D721Med (cell line): ENCODE measurements at places on chromosomes 2 and 18.

DNA sequence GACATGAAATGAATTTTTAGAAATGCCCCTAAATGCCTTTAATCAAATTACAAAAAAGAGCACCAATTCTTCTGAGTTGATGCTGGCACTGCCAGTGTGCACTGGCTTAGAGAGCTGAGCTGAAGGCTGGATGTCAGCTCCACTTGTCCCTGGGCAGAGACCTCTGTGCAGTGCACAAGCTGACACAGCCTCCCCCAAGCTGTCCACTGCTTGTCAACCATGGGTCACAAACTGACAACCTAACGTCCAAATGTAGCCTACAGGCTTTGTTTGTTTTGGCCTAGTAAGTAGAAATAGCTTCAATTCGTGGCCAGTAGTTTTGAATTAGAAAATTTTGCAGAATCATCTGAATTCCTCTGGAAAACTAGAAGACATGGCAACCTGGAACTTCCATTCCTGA lies 605.6 kb downstream of the DCC start:
- DNase-seq: no peak

DNA sequence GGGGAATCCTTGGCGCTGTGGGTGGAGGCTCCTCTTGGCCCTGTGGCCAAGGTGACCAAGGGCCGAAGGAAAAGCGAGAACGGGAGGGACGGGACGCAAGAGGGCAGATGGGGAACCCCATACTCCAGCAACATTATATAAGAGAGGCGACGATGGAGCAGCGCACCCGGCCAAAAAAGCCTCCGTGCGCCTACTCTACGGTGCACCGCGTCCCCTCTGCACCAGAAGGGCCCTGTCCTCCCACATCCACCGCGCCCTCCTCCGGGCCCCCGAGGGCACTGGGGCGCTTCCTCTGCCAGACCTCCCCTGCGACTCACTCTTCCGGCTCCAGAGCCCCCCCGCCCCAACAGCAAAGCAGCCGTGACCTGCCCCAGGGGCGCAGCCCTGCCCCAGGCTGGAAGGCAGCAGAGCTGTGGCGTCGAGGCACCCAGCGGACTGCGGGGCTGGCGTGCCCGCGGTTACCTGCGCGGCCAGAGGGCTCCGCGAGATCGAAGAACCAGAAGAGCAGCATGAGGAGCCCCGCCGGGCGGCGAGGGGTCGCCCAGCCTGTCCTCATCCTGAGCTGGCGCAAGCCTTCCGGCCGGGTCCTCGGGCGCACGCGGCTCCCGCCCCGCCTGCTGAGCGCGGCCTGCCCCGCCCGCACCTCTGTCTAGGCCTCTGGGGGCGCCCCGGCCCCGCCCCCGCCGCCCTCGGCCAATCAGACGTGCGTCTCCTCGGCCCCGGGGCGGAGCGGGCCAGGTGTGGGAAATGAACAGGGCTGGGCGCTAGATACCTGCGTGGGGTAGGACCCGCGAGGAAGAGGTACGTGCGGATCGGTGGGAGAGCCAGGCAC lies 106.3 kb upstream of the CD302 start:
- DNase-seq: no peak

DNA sequence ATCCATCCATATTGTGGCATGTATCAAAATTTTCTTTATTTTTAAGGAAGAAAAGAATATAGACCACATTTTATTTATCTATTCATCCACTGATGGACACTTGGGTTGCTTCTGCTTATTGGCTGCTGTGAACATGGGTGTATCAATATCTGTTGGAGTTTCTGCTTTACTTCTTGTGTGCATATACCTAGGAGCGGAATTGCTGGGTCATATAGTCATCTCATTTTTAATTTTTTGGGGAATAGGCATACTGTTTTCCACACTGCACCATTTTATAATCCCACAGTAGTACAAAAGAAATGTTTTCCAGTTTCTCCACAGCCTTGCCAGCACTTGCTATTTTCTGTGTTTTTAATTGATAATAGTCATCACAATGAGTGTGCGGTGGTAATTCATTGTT lies 197.2 kb downstream of the ACKR3 start:
- DNase-seq: no peak

- DNase-seq: no peak
Measured at GRCh38 chr2:25887624-25888242, 9.4 kb upstream of the ASXL2 start.

DNA sequence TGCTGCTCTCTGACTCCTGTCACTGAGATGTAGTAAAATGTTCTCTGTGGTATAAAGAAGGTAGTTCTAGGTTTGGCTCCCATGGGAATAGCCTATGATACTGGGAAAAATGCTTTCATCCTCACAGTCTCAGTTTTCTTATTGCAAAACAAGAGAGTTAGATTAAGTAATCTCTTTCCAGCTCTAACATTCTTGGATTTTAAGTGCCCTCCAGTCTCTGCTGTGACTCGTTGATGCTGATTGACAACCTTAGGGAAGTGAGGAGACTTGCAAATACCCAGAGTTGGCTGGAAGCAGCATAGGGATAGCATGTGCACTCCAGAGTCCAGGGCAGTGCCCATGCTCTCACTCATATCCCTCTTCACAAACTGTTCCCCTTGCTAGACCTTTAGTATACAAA lies 534.9 kb downstream of the SLC4A3 start:
- DNase-seq: no peak

- no peak for DNase-seq
Measured at GRCh38 chr2:176482107-176482506, 212.9 kb downstream of the MTX2 start.

DNA sequence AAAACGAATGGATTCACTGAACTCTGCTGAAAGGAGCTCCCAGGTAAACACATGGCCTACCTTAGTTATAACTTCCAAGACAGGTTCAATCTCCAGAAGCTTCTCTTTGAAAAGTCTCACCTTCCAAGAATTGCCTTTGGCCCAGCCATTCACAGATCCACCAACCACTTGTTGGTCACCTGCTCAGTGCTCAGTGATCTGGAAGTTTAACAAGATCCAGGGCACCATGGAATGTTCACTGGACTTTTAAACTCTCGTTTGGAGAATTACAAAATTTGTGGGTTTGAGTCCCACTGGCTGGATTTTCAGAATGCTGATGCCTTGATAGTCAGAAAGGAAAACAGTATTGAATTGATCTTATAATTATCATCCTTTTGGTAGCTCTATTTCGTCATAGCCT lies 9.4 kb downstream of the GPR39 start:
- no peak for DNase-seq

DNA sequence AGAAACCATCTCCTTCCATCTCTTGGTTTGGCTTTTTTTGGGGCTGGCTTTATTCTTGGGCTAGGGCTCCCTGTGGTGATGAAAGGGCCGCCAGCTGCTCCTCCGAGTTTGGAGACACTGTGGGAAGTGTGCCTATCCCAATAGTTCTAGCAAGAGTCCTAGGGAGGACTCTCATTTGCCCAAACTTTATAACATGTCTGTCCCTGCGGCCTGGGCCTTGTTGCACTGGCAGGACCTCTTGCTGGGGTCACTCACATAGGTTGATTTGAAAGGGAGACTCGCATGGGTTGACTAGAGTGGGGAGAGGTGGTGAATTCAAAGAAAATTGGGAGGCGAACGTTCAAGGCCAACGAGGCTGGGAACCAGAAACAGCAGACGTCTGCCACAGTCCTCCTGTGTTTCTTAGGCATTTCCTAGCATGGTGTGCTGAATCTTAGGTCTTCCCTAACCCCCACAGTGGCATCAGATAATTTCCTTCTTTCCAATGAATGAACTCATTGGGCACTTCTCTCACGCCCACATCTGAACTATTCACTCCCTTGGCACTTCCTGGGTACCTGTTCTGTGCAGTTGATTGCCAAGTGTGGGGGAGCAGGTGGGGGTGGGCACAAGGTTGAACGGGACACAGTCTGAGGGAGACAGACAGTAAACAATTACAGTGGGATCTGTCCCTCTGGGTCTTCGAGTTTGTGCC lies 26.8 kb downstream of the NIFK start:
- no peak for DNase-seq

DNA sequence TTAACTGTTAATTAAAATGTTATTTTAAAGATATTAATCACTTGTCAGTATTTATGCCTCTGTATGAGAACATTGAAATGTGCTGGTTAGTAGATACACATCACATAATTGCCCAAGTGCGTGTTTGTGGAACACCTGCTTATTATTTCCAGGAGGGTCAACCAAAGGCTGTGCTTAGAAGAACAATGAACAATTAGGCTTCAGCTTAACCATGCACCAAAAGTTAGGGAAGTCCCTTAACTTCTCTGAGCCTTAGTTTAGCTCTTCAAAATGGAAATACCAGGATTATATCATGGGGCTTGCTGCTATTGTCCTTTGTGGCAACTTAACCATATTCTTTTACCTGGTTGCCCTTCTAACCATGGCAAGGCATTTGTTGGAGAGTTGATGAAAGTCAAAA lies 43.0 kb upstream of the PLA2R1 start:
- no peak for DNase-seq

DNA sequence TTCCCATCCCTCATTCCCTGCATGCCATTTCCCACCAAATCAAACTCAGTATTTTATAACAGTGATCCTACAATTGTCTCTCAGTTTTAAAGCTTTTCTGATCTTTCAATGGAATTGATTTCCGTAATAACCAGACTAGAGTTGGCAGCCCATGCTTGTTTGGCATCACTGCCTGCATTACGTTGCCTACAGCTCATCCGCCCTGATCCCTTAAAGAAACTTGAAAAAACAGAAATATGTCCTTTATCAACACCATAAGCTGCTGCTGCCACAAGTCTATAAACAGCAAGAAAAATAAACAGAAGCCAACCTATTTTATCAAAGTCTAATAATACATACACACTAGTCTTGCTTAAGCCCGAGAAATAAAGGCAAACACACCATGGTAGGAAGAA lies 331.0 kb downstream of the METTL4 start:
- no peak for DNase-seq

DNA sequence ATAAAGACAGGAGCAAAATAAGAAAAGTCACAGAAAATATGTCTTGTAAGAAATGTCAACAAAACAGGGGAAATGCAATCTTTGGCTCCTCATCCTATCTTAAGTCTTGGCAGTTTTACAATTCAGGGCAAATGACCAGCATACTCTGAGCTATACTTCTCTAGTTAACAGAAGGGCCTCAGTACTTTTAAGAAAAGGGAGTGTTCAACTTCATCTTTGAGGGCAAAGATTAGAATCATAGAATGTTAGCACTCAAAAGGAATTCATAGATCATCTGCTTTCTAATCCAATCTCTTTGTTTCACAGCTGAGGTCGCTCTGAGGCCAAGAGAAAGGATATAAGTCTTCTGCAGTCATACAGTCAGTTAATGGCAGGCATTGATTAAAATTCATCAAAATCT lies 174.0 kb upstream of the NT5C1B start:
- no peak for DNase-seq

DNA sequence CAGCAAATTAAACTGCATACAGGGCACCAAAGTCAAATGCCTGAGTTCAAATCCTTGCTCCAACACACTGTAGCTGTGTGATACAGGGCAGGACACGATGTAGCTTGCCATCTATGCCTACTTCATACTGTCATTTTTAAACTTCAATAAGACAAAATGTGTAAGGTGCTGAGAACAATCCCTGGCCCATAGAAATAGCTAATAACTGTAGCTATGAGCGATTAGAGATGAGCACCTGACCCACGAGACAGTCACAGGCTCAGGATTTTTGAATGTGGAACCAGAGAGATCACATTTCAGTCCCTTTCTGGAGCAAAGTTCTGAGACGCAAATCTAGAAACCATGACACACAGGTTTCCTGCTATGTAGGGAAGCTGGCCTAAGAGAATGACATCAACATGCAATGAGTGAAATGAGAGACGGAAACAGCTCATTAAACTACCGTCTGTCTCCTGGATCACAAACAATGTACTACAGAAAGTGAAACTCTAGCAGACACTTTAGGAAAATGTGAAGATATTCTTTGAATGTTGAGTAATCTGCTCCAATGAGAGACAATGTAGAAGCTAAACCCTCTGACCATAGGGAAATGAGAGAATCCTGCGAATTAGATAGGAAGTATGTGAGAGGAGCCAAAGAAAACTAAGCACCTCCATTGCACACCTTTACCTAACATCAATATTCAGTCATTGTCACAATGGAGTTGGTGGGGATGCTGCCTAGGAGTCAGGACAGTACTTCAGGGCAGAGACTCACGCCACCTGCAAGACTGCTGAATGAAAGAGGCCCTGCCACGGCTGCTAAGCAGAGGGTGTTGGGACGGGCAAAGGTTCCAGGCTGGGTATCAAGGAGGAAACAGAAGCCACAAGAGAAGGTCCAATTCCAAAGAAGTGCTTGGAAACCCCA lies 25.5 kb downstream of the B4GALT6 start:
- DNase-seq: no peak

DNA sequence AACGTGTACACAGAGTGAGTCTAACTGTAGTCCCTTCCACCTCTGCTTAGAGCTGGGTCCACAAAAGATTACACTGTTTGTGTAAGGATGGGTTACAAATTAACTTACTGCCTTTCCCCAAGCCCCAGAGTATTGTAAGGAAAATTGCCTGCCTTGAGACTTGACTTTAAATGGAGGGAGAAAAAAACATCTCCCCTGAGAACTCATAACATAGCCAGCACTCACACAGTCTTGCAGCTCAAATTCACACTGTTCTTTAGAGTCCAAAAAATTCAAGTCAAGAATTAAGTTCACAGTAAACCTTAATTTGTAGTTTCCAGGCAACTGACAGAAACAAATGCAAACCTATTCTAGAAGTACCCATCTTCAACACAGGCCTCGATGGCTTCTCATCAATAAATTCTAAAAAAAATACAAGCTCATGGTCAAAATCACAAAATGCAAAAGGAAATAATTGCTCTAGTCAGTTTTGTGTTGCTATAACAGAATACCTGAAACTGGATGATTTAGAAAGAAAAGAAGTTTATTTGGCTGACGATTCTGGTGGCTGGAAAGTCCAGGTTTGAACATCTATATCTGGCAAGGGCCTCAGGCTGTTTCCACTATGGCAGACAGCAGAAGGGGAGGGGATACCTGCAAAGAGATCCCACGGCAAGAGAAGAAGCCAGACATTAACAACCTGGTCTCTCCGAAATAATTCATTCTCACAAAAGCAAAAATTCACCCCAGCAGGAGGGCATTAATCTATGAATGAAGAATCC lies 34.6 kb upstream of the TMEM17 start:
- no peak for DNase-seq

DNA sequence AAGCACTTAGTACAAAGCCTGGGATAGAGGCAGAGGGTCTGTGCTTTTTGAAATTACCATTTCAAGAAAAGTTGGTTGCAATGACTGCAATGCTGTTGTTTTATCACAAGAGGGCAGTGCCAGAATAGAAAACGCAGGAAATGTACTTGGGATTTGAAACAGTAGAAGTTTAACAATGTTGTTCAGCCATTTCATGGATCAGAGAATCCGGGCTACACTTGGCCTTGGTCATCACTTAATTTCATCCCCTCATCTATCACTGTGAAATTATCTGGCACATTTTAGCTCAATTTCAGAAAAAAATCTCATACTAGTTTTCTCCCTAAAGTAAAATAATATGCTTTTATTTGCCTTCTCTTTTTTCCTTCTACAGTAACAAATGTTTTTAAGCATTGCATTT lies 70.8 kb downstream of the RAPGEF4 start:
- DNase-seq: peak; percentile 15
